ENCODE measurements at places on chromosomes 3 and 15.

DNA sequence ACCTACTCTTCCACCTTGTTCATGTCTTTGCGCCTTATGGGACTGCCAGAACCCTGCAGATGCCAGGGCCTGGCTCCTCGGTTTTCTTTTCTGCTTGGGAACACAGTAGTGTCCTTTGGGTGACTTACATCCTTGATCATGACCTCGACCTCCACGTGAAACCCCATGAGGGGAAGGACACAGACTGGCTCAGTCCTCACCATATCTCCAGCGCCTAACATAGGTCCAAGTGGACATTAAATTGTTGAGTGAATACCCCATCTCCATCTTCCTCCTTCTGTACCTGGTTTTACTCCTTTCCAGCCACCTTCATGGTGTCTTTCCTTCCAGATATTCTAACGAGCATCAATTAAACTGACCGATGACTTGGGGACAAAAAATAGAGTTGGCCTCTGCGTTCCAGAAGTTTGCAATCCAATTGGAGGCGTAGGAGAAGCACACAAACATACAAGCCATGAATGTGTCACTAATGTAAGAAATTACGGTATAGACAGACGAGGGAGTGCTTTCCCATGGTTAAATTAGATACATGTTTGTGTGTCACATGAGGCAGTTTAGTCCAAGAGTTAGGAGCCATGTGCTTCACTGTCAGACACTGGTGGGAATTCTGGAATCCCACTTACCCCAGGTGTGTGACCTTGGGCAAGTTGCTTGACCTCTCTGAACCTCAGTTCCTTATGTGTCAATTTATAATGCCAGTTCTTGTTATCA, 907 bp upstream of the HERC1 start:
- DNase-seq: no peak

DNA sequence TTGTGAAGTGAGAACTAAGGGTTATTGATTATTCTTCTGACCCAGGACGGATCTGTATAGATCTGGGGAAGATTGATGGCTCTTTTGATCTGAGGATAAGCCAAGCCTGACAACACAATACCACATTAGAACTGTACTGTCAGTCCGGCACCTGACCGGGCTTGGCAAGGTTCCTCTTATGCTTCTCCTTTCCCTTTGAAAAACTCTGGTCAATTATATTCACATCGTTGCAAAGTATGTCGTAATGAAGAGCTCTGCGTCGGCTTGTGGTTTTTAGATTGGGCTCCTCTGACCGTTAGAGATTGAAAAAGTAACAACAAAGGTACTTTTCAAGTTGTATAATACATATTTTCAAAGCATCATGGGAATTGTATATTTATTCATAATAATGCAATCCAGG, 389.8 kb downstream of the NR2F2 start:
- no peak for DNase-seq

GRCh38 chr3:59877263-59878037, 827.6 kb upstream of the CFAP20DC start:
- no peak for DNase-seq

DNA sequence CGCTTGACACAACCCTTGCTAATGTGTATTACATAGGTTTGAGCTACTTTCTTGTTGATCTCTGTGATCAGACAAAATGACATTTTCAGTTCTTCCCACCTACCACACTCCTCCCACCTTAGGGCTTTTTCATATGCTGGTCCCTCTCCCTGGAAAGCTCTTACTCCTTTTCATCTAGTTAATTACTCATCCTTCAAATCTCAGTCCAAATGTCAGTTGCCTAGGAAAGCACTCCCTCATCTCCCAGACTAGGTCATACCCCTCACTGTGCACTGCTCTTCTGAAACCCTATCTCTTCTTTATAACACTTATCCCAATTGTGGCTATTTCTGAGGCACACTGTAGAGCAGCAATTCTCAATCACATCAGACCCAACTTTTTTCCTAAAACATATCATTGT, 7.3 kb downstream of the ZNF106 start:
- DNase-seq: no peak

DNA sequence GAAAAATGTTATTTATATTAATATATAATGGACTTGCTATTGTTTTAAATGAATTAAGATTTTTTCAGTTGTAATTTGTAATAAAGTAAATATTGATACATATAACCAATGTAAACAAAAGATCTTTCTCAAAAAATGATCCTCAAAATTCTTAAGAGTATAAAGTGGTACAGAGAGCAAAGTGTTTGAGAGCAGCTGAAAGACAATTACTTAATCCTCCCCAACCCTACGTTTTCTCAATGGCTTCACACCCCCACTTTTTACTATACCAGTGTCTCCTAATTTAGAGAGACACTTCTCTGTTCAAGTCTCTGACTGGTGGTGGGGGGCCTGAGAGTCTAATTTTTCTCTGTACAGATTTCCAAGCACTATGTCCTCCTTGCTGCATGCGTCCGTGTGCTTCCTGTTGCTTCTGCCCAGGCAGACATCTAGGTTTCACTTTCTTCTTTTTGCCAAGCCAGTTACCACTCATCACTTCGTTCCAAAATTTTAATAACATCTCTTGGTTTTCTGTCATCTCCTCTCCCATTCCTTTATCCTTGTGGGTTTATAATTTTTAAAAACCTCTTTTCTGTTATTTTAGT, 276.3 kb upstream of the DNAJC19 start:
- no peak for DNase-seq

- DNase-seq: no peak
Measured at GRCh38 chr3:149809699-149810098, 3.3 kb upstream of the RNF13 start.

DNA sequence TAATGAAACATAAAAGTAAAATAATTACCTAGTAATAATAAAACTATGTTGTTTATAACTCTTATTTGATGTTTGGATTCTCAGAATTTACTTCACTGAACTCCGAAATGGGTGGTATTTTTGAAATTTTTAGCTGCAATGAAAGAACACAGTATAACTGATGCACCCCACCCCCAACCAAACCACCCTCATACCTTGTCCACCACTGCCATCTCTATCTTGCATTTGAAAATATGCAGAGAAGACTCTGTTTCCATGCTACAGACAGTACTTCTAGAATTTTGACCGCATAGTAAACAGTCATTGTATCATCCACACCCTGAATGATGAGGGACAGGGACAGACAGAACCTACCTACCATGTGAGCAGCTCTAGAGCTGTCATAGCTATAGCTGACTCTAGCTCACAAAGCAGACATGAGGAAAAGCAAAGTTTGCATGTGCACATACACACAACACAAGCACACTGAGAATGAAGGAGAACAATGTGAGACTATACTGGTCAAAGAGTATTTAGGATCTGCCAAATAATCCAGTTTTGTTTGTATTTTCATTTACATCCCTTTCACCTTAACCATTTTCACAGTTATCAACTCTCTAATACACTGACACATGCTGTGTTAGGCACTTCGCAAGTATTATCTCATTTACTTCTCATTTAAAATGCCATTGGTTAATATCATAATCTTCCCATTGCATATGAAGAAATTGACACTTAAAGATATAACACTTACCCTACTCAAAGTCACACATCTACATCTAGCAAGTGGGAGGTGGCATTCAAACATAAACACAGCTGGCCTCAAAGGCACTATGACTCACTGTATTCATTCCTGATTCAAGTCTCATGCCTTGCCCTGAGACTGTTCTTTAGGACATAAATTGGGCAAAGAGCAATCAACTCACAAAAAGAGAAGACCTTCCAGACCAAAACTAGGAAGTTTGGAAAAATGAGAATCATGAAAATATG, 1014.7 kb upstream of the CFAP20DC start:
- no peak for DNase-seq

- no peak for DNase-seq
Measured at GRCh38 chr3:168885028-168885427, 778.5 kb downstream of the MECOM start.

- DNase-seq: no peak
Measured at GRCh38 chr3:141938011-141938500, 61.6 kb downstream of the ATP1B3 start.

GRCh38 chr3:111311709-111312235, 230.2 kb upstream of the CD96 start:
- DNase-seq: no peak

GRCh38 chr3:136818191-136818768, 646 bp upstream of the SLC35G2 start:
- peak; percentile 3 for DNase-seq

DNA sequence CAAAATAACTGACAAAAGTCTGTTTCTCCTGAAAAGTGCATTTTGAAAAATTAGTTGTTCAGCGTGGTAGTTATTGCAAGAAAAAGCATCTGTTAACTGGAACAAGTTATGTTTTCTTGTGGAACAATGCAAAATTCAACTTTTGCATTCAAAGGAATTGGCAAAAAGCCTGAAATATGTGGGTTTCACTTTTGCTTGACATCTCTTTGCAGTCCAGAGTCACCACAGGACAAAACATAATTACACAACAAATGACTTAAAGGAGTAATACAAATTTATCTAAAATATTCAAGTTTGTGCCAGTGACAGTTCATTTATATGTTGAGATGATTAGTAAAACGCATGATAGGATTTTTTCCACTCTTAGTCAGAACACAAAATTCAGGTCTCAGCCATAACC, 96.3 kb upstream of the P2RY1 start:
- no peak for DNase-seq

GRCh38 chr3:16884084-16884747, 539 bp upstream of the PLCL2 start:
- DNase-seq: no peak

GRCh38 chr3:102083473-102083872, 234.2 kb downstream of the NFKBIZ start:
- DNase-seq: no peak

GRCh38 chr15:63752075-63752684, 81.6 kb downstream of the HERC1 start:
- peak; percentile 5 for DNase-seq

GRCh38 chr3:46420931-46421330, 13.9 kb downstream of the CCRL2 start:
- DNase-seq: no peak

GRCh38 chr3:50583897-50584296, 14.6 kb downstream of the HEMK1 start:
- no peak for DNase-seq

DNA sequence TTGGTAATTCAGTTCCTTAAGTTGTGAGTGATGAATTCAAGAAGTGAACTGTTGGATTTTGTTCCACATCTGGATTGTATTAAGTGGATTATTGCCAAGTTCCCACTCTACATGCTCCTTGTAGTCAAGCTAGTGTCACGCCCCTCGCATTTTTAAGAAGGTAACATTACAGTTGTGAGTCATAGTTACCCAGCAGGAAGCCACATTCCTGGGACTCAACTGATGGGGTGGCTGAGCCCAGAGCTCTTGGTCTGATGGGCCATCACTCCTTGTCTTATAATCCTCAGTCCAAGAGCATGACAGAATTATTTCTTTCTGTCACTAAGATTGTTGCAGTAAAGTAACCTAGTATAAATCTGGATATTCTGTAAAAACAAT, 102.7 kb downstream of the PTPRG start:
- DNase-seq: no peak
